Activated T-helper 17 cell treated with anti-CD3 and anti-CD28 coated beads, Interleukin-2, amount 50 U/mL, for 72 hours (primary cell): ENCODE measurements at places on chromosomes 5 and 9.

GRCh38 chr9:101455656-101456240 is 20.2 kb upstream of the ALDOB start:
- ATAC-seq, result no peak

DNA sequence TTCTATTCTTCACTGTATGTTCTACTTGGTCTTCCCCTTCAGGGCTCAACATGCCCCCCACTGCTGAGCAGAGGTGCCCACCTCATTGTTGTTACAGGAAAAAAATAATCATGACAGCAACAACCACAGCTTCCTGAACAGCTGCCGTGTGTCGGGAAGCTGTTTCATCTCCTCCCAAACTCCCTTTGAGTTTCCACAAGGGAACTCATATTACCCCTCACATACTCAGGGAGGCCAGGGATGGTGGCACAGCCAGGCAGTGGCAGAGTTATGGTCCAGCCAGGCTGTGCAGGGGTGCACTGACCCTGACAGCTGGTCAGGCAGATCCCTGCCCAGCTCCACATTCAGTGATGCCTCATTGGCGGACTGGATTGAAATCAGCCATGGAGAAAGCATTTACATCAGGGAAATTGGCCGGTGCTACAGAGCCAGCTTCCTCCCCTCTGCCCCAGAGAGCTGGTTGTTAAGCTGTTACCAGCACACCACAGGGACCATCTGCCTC is 37.3 kb downstream of the SARDH start:
- peak; percentile 22 for ATAC-seq

- no peak for ATAC-seq
These were observed 409.9 kb upstream of the ADAMTS16 start for GRCh38 chr5:4730279-4730678.

DNA sequence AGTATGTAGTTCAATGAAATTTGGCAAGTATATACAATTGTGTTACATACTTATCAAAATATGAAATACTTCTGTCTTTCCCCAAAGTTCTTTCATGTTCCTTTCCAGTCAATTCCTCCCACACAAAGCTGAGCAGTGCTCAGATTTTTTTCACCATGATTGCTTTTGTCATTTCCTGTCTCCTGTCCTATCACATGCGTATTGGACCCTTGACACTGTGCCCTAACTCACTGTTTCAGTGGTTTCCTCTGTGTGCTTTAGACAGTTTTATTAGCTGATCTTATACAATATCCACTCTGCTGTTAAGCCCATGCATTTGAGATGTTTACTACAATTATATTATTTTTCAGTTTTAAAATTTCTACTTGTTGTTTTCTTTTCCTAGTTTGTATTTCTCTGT is 463.6 kb upstream of the MEF2C start:
- no peak for ATAC-seq

GRCh38 chr9:121650217-121651007 is 1.0 kb upstream of the DAB2IP start:
- ATAC-seq, result no peak

- no peak for ATAC-seq
These were observed 96.7 kb upstream of the RETREG1 start for GRCh38 chr5:16713386-16713928.

DNA sequence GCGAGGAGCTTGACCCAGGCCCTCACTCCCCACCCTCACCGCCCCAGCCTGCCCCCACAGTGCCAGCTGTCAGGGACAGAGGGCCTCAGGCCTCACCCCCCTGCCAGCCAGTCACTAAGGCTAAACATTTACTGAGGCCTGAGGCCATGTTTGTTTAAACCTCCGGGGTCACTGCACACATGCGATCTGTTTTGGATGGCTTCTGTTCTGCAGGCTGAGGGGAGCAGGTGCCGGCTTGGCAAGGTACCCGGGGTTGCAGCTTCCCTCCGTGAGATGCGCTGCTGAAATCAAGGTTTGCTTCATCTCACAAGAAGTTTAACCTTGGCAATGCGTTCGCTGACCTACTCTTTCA is 103.3 kb upstream of the BOD1 start:
- ATAC-seq, result no peak

GRCh38 chr5:58184910-58185309 is 275.0 kb downstream of the PLK2 start:
- ATAC-seq, result no peak

- ATAC-seq, result peak; percentile 51
These were observed 6.5 kb downstream of the ADAMTS13 start for GRCh38 chr9:133428617-133429101.

DNA sequence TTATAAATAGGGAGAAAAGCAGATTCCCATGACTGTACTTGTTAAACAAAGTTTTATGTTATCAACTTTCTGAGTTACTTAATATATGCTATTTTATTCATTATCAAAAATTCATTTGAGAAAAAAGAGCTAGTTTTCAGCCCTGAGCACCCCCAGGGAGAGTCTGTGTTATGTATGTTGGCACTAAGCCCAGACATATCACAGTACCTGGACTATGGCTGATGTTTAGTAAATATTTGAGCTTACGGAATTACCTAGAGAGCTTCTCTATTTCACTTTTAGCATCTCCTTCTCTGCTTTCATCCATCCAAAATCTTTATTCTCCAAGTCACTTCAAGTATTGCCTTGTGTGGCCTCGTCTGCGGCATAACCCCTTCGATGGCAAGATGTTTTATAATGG is 225.9 kb upstream of the PCSK5 start:
- ATAC-seq, result no peak

DNA sequence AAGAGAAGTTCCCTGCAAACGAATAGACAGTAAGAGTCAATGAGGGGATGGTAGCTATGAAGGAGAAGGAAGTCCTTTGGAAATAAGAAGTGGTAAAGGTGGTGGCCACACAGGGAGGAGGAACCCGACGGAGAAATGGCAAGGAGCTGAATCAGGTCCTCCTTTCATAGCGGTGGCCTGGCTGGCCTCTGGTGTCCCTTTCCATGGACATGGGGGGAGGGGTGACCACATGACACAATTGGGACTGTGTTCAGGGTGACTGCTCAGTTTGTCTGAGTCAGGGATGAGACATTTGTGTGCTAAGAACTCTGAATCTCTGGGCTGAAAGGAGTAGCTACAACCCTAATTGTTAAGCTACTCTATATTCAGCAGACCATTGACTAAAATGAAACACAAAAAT is 28.7 kb upstream of the TIMD4 start:
- ATAC-seq, result no peak

DNA sequence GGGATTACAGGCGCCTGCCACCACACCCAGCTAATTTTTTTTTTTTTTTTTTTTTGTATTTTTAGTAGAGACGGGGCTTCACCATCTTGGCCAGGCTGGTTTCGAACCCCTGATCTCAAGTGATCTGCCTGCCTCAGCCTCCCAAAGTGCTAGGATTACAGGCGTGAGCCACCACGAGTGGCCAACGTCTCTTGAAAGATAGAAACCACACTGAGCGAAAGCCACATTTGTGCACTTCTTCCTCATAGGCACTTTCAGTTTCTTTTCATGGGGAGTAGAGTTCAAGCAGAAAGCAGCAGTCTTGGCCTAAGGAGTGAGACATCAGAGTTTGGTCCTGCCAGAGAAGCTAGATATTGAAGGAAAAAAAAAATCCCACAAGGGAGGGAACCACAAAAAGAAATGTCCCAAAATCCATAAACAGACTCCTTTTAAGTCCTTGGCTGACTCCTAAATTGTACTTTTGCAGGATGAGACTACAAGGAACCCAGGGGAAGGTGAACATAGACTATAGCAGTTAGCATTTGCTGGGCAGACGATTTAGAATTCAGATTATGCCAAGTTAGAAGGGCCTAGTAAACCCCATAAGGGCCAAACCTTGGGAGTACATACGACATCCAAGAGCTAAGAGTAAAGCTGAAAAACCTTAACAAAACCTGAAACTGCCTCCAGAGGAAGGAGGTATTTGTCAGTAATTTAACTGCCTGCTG is 43.9 kb upstream of the GLIPR2 start:
- ATAC-seq, result peak; percentile 100

- ATAC-seq, result no peak
These were observed 107.9 kb upstream of the ICE1 start for GRCh38 chr5:5314626-5315025.

- no peak for ATAC-seq
These were observed 291.2 kb downstream of the BRINP1 start for GRCh38 chr9:119078015-119078414.

GRCh38 chr5:40334242-40334635 is 345.5 kb upstream of the PTGER4 start:
- no peak for ATAC-seq

DNA sequence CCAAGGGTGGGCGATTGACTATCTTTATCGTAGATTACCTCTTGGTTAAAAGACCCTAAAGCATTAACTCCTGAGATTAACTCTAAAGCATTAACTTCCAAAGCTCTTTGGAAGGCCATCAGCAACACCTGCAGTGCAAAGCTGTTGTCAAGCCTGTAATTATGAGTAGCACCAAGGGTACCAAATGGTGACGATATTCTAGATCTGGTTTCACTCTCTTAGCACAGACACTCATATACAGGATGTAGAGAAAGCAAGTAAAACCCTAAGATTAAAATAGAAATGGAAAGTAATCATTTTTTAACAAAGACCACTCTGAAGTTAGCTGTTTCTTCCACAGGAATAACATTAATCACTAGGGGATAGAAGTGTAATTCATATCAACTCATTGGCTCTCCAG is 29.9 kb upstream of the TNFSF8 start:
- ATAC-seq, result no peak
